ENCODE measurements at places on chromosomes 2 and 18.

DNA sequence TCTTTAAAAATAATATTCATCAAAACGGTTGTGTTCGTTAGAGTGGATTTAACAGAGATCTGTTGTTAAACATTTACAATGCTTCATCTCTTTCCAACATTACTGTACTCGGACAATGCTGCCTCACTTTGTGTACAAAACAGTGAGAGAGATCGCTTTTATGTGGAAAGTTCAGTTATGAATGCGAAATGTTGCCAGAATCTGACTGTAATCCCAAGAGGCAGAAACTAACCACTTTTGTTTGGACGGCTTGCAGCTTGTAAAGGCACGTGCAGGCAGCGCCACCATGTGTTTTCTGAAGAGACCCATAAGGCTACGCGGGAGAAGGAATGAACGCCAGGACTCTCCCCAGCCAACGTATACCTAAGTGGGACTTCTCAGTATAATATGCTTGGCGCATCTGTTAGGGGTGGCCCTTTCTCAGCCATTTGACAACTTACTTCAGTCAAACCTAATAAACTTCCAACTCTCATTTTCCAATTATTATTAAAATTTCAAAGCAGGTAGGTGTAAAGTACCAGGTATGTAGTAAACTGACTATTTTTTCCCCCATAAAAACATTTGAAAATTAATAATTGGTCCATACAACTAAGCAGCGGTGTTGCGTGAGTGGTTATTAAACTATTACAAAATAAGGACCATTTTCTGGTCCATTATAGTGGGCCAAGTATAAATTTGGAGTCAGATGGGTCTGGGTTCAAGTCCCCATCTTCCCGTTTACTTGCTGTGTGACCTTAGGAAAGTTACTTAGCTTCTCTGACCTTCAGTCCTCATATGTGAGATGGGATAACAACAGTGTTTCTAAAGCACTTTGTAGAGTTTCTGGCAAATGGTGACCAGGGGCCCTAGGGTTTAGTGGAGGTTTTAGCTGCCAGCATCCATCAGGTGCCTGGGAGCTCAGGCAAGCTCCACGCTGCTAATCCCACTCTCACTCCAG lies 5.6 kb upstream of the NAPG start:
- no peak for DNase-seq

DNA sequence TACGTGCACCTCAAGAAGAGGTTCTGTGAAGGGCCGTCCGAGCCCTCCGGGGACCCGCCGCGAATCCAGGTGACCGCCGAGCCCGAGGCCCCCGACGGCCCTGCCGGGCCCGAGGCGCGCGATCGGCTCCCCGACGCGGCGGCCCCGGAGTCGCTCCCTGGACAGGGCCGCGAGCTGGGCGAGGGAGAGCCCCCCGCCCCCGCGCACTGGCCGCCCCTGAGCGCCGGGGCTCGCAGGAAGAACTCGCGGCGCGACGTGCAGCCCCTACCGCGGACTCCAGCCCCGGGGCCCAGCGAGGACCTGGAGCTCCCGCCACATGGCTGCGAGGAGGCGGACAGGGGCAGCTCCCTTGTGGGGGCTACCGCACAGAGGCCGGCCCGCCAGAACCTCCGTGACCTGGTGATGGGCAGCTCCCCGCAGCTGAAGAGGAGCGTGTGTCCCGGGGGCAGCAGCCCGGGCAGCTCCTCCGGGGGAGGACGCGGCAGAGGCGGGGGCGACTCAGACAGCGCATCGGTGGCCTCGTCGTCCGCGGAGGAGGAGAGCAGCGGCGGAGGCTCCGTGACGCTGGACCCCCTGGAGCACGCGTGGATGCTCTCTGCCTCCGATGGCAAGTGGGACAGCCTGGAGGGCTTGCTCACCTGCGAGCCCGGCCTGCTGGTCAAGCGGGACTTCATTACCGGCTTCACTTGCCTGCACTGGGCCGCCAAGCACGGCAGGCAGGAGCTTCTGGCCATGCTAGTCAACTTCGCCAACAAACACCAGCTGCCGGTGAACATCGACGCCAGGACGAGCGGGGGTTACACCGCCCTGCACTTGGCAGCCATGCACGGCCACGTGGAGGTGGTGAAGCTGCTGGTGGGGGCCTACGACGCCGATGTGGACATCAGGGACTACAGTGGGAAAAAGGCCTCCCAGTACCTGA lies 812 bp downstream of the SOWAHC start:
- no peak for DNase-seq

DNA sequence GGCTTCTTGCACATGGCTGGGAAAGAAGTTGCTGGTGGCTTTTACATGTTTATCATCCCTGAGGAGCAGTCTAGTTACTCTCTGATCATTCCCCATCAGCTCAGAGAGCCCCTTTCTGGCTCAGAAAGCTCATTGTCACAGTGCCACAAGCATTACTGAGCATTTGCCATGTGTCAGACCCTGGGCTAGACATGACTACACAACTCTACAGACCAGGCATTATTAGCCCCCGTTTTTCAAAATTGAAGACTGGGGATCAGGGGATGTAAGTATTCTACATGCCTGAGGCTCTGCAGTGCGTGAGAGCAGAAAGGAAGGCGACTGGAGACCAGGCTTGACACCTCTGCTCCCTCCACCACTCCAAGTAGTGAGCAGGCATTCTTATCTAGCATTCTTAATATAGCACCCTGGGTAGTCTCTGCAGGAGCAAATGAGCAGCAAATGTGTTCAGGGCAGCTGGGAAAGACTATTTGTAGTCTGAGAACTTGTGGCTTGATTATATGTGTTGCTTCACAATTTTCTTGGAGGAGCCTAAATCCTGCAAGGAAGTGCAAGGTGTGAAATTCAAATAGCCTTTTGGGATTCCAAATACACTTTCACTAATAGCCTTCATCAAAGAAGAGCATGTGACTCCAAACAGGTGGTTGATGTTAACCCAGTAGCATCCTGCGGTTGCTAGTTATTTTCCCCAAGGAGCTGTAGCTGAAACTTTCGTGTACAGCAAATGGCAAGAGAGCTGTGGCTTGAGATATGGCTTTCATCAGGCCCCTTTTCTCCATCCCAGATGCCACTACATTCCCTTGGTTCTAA lies 143.2 kb downstream of the DDX1 start:
- DNase-seq = no peak

DNA sequence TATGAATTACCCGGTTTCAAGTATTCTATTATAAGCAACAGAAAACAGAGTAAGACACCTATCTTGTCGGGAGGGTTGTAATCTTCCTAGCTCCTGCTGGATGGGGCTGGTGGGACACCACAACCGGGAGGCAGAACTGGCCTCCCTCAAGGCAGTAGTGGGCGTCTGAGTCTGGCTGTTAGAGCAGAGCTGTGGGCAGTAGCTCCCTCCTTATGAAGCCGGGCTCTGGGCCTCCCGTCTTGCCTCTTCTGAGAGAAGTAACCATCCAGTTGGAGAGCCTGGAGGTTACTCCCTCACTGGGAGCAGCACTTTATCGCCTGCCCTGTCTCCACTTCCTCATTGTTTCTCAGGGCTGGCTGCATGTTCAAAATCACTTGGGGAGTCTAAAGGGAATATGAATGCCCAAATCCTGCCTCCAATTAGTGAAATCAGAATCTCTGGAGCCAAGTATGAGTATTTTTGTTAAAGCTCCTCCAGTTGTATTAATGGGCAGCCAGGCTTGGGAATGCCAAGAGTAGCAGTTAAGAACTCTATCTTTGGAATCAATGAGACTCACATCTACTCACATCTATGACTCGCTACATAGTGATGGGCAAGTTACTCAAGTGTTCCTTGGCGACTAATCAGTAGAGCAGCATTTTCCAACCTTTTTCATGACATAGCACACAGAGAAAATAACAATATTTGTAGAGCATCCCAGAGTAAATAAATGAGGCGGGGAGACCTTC lies 27.3 kb upstream of the NRP2 start:
- no peak for DNase-seq

DNA sequence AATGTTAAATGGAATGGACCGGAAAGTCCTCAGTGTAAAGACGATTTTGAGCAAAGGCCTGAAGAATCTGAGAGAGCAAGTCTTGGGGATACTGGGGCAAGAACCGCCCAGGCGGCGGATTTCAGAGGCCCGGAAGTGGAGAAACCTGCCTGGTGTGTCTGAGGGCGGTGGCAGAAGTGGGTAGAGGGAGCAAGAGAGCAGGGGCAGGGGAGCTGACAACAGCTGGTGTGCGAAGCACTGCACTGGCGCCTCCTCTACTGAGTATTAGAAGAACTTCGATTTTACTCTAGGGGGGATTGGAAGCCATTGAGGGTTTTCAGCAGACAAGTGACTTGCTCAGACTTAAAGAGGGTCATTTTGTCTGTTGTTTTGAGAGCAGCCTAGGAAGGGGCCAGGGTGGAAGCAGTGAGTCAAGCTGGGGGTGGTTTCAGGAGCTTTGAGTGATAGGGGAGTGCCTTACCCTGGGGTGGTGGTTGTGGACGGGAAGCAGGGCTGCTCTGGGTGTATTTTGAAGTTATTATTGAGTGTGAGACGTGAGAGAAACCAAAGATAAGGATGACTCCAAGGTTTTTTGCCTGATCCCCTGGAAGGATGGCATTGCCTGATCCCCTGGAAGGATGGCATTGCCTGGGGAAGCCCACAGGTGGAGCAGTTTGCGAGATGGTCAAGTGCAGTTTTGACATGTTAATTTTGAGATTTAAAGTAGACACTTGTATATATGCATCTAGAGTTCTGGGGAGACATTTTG lies 52.5 kb downstream of the ZNF236 start:
- no peak for DNase-seq

GRCh38 chr18:7038330-7038851 lies 79.2 kb downstream of the LAMA1 start:
- DNase-seq = no peak

GRCh38 chr2:137321566-137321965 lies 556.2 kb downstream of the THSD7B start:
- no peak for DNase-seq

GRCh38 chr18:79690586-79691482 lies 11.2 kb downstream of the CTDP1 start:
- DNase-seq = no peak

GRCh38 chr18:43661570-43661969 lies 384.3 kb upstream of the SYT4 start:
- DNase-seq = no peak
